ENCODE measurements at places on chromosomes 1 and 21.

DNA sequence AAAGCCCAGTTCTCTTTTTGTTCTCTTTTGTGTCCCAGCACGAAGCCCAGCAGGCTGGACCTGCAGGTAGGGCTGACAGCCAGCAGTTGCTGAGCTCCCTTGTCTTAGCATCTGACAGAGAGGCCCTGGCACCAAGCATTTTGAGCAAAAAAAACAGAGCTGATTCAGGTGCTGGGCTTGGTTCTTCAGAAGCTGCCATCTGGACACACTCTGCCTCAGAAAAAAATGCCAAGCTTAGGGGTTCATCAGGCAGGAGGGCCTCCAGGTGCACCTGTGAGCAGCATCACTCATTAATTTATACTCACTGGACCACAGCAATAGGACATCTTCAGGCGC is 167.1 kb upstream of the PLD5 start:
- no peak for DNase-seq

DNA sequence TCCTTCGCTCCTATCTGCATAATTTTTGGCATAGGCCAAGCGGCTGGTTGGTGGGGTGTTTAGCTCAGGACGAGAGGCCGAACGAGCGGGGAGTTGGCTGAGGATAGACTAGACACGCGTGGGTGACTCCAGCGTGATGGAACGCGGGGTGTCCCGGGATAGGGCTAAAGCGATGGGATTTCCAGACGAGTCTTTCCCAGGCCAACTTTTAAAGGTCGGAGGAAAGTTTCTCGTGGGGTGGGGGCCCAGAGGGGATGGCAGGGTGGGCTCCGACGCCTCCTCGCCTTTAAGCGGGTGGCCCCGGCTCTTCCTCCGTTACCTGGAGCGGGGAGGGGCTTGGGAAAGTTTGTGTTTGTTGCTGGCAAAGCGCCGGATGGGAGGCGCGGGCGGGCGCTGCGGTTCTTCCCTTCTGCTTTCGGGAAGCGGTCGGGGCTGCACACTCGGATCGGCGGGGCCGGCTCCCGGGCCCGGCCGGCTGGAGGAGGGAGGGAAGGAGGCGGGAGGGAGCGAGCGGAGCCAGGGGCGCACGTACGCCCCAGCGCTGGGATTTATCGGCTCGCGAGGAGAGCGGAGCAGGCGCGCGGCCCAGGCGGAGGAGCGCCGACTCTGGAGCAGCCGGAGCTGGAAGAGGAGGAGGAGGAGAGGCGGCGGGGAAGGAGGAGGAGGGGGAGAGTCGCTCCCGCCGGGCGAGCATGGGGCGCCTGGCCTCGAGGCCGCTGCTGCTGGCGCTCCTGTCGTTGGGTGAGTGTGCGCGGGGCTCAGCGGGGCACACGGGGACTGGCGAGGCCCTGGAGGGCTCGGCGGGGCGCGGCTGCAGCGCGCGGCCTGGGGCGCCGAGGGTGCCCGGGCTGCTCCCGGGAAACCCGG is at the start of gene PTGFRN:
PTGFRN (plus strand) TSS at position 405 of the 867 bp plus-strand sequence; CDS start at position 693, 288 bp downstream.
- no peak for DNase-seq

- no peak for DNase-seq
Measured at GRCh38 chr1:195738966-195739650, 869.1 kb downstream of the KCNT2 start.

DNA sequence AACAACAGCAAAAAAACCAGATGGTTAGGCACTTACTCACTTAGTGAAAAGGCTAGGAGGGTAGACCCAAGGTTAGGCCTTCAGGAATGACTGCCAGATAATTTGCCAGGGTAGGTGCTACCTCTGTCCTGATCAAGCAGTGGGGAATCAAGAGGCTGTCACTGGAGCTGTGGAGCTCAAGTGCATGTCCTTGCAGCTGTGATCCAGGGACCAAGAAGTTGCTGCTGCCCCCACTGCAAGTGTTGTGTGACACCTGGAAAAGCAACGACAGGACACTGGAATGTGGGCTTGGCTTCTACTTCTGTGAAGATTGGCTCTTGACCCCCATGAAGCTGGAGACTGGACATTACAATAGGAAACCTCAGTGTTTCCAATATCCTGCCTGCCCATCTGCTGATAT is 72.1 kb downstream of the PEX14 start:
- no peak for DNase-seq

DNA sequence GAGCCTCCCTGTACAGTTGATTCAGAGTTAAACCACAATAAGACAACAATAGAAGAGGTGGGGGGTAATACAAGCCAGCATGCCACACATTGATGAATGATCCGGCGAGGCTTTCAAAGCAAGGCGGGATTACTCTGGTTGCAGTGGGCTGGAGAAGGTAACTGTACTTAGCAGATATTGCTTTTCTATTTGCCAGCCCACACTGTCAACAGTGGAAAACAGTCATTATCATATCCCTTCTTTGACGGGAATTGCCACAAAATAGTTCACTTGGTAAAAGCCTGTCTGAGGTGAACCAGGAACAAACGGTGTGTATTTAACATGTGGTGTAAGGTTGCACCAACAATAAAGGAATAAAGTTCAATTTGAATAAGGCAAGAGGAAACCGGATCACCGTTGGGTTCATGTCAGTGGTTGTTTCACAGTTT is 5.8 kb upstream of the KCNJ15 start:
- no peak for DNase-seq

DNA sequence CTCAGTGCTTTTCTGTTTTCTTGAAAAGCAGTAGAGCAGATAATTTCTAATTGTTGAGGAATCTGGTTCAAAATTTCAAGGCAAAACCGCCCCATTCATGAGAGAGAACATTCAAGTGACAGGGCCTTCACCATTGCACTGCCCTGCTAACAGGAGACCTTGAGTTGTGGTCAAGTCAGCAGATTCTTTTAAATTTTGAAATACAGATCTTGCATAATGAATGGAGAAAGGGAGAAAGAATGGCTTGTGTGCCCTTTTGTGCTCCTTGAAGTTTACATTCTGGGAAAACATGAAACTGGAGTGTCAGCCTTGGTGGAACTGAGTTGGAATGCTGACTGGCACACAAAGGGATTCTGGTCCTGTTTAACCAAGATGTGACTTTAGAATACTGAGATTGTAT is 164.5 kb upstream of the UBE2U start:
- no peak for DNase-seq

GRCh38 chr1:36657826-36658225 is 175.1 kb upstream of the CSF3R start:
- no peak for DNase-seq

GRCh38 chr1:109500941-109501381 is 7.1 kb downstream of the CYB561D1 start:
- DNase-seq: no peak

DNA sequence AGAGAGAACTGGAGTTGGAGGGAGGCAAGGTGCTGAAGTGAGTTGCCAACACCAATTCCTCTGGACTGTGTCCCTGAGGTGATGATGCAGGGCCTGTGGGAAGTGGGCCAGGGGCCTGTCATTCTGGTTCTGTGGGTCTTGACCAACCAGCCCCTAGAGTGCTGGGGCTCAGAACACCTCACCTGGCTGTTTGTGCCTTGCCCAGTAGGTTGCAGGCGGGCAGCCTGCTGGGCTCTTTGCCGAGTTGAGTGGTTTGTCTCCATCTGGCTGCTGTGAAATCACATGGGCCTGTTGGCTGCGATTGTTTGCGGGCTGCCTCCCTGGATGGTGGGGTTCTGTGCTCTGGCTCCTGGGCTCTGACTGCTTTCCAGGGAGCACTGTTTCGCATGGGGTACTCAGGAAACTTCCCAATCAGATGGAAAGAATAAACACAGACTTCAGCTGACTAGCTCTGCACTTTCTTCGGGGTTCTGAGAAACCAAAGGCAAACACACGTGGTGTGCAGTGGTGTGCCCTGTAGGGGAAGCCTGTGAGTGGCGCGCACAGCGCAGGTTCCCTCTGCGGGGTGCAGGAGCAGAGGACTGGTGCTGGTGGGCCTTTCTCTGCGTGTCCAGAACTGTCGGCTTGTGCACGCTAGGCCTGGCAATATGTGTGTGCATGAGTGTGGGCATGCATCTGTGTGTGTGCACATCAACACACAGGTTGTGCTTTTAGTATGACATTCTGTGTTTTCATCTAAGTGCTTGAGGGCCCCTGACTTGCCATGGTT is 95.1 kb downstream of the RHOU start:
- no peak for DNase-seq

- DNase-seq: no peak
Measured at GRCh38 chr1:101382135-101382534, 145.3 kb downstream of the S1PR1 start.

DNA sequence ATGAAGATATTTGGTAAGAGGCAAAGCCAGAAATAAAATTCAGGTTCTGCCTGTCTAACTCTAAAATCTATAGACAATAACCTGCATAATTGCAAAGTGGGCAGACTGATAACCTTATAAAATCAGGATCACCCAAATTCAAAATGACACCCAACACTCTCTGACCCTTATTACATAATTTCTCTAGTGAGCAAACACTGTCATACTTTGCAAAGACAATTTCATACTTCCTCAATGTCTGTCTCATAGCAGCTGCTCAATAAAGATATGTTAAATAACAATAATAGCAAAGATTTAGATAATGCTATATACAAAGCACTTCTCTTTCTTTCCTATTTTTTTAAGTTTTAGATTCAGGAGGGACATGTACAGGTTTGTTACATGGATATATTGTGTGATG is 118.5 kb downstream of the UCHL5 start:
- no peak for DNase-seq

- DNase-seq: peak; percentile 63
Measured at GRCh38 chr1:10755970-10756521, 40.4 kb downstream of the CASZ1 start.

DNA sequence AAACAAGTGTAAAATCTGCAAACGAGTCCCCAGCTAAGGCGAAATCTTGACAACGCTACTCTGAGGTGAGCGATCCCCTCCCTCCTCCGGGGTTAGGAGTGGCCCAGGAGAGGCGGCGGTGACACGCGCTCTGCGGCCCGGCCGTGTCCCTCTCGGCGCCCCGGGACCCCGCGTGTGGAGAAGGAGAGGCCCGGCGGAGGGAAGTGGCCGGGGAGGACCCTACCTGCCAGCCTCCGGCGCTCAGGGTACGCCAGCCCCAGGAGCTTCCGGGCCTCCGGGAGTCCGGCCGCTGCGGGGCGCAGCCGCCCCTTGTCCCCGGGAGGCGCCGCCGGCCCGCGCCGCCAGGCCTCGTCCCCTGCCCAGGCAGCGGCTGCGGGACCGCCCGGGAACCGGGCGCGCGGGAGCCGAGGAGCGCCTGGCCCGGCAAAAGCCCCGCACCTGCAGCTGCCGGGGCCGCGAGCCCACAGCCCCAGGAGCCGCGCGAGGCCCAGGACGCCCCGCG is 543 bp downstream of the ABCB10 start:
- DNase-seq: peak; percentile 9

DNA sequence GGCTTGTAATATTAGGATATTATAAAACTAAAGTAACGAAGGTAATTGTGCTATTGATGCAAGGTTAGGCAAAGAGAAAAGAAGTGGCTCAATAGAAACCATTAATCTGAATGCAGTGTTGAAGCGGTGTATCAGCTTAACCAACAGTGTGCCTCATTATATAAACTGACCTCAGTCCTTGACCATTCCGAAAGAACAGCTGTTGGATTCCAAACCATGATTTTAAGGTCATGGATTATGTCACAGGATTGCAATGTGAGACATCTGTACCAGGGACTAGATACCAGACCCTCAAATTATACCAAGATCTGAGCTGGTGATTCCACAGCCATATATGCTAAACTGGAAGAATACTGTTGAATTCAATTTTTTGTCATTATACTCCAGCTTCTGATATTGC is 134.2 kb upstream of the HP1BP3 start:
- no peak for DNase-seq

GRCh38 chr1:182650678-182651338 is 33.6 kb downstream of the RGS8 start:
- no peak for DNase-seq

GRCh38 chr1:211017075-211017718 is 116.8 kb downstream of the KCNH1 start:
- DNase-seq: no peak

GRCh38 chr1:106480629-106481028 is 575.8 kb upstream of the PRMT6 start:
- DNase-seq: no peak

DNA sequence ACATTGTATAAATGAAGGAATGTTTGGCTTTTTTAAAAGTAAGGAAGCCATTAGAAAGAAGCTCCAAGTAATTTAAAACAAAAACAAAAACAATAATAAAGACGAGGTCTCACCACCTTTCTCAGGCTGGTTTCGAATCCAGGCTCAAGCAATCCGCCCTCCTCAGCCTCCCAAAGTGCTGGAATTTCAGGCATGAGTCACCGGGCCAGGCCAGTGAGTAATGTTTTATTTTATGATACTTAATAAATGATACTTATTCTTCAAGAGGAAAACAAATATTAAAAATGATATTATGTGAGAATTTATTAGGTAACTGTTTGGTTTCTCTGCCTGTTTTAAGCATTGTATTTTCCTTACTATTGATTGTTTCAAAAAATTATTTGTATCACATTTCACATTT is 201.4 kb upstream of the BRINP3 start:
- no peak for DNase-seq
